ENCODE measurements at places on chromosomes 4 and X.
A peak's percentile ranks its signal among the peaks of the same experiment; 100 is the strongest.

DNA sequence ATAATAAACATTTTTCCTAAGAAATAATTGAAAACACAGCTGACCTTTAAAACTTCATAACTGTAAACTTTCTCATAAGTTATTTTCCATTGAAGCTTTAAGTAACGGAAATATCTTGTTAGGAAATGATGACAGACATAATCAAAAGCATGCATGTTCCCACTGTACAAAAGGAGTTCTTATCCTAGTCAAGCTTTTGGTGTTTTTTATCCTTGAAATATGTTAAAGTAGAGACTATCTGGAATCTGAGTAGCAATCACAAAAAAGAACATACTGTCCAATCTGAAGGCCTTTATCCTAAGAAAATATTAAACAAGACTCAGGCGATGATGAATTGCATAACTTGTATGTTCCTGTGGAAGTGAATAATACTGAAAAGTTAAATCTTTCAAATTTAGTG lies 14.4 kb downstream of the GEMIN8 start:
- H3K27ac ChIP-seq: no peak overlapping the region
- no peak overlapping the region for H3K4me3 ChIP-seq
- no peaks in the 10 kb centered on the region for H3K27me3 ChIP-seq
- no peak for DNase-seq

- no peak overlapping the region for H3K27ac ChIP-seq
- H3K4me3 ChIP-seq: no peak overlapping the region
- H3K36me3 ChIP-seq: no peaks in the 10 kb centered on the region
- DNase-seq: no peak
- H3K27me3 ChIP-seq: no peaks in the 10 kb centered on the region
Observed at GRCh38 chrX:35699642-35700041, 98.5 kb upstream of the MAGEB16 start.

DNA sequence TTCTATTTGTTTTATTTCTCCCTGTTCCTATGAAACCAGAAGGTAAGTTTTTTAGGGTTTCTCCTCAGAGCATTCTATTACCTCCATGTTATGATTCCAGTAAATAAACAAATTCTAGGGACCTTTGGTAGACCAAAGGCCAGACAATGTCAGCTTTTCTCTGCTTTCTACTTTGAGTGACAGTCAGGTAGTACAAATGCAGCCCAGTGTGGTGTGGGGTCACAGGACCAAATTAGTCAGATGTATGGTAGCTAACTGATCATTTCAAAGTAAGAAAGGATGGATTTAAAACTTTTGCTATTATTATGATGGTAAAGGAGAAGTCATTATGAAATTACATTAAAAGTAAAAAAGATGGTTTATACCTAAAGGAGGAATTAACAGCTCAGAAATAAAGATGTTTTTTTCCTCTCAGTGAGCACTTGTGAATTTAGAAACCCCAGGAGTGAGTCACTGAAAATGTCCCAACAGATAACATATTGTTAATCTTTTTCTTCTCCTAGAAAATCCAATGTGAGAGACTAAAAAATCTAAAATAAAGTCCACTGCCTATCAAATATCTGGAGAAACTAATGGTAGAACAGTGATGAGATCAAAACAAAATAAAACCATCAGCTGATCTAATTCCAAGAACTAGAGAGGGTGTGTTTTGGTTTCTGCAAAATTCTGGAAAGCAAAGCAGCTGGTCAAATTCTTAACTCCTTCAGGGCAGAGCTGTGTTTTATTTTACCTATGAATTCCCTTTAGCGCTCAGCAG lies 16.6 kb upstream of the KLHL2 start:
- H3K4me1 ChIP-seq: no peaks in the 10 kb centered on the region
- no peaks in the 10 kb centered on the region for H3K36me3 ChIP-seq
- DNase-seq: no peak
- H3K27me3 ChIP-seq: no peaks in the 10 kb centered on the region

DNA sequence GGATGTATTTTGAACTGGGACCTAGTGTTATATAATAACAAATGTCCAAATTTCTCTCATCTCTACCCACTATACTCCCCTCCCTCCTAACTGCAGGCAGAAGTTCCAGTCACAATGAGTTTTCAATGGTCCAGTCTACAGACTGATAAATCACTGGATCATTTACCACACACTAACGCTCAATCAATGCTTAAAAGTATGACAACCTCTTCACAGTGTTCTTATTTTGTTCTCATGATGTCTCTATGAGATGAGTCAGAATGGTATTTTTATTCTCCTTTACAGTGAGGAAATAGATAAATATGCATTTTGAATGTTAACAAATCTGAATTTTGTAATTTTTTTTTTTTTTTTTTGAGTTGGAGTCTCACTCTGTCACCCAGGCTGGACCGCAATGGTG lies 83.7 kb upstream of the ETNPPL start:
- no peak for DNase-seq
- peaks cover 2% of the 10 kb centered on the region for H3K4me1 ChIP-seq
- H3K27ac ChIP-seq: no peak overlapping the region

DNA sequence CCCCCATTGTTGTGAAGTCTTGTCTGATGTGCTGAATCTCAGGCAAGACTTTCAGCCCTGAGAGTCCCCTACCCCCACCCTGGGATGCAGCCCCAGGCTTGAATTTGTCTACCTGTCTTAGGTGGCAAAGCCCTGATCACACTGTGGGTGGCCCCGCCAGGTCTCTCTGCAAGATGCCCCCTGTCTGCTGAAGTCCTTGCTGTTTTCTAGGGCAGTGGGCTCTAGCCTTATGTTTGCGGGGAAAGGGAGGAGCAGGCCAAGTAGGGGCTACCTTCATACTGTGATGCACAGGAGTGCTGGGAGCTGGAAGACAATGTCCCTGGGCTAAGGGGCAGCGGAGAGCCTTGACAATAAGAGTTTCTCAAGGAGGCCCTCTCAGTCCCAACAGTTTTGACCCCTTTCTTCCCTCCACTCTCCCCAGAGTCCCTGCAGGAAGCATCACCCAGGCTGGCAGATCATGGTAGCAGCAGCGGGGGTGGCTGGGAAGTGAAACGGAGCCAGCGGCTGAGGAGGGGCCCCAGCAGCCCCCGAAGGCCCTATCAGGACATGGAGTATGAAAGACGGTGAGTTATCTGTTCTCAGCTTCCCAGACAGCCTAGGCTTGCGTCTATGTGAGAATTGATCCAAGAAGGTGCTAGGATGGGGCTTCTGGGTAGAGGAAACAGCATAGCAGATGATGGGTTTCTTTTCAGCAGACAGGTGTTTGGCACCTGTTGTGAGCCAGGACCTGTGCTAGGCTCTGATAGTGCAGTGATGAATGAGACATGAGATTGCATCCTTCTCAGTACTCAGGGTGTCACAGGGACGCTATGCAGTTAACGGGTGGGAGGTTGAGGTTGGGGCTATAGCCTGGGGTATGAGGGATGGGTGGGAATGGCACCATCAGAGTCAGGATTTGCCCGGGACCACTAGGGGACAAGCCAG lies 2.2 kb downstream of the RBM10 start:
- H3K4me1 ChIP-seq: peaks cover 5% of the 10 kb centered on the region
- no peak for DNase-seq
- H3K36me3 ChIP-seq: peaks cover 6% of the 10 kb centered on the region

GRCh38 chr4:145058256-145058655 lies 39.7 kb downstream of the ANAPC10 start:
- no peak overlapping the region for H3K4me3 ChIP-seq
- H3K27ac ChIP-seq: no peak overlapping the region
- no peak for DNase-seq

DNA sequence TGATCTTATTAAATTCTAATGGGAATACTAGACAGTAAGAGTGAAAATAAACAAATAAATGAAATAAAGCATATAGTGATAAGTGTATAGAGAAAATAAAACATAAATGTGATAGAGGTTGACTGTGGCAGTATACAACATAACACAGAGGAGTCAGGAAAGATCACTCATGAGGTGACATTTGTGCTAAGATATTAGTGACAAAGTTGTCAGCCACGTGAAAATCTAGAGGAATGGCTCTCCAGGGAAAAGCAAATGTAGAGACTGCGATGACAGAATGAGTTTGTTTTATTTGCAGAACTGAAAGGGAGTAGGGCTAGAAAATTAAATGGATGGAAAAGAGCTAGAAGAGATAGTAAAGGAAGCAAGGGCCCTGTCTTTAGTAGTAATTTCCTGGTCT lies 72.8 kb upstream of the GABRA2 start:
- no peak overlapping the region for H3K4me3 ChIP-seq
- H3K36me3 ChIP-seq: no peaks in the 10 kb centered on the region
- no peaks in the 10 kb centered on the region for H3K27me3 ChIP-seq
- DNase-seq: no peak
- H3K4me1 ChIP-seq: no peaks in the 10 kb centered on the region

DNA sequence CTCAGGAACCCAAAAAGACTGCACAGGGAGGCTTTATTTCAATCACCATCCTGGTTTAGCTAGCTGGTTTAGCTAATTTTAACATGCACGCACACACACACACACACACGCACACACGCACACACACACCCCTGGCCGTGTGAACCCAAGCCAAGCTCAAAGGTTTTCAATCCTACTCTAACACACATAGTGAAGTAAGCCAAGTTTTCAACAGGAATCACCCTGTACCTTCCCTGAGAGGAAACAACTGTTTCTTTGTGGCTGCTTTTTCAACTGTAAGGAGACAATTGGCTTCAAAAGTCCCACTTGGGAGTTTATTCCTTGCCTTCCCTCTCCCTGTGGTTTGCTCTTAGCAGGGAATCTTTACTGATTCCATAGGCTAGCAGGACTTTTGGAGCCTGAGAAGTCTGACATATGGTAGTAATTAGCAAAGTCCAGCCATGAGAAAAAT lies 98.9 kb upstream of the BMP3 start:
- DNase-seq: no peak
- H3K27me3 ChIP-seq: no peaks in the 10 kb centered on the region
- H3K4me1 ChIP-seq: no peaks in the 10 kb centered on the region
- H3K27ac ChIP-seq: no peak overlapping the region

GRCh38 chr4:2839060-2839459 lies 4.6 kb upstream of the ADD1 start:
- DNase-seq: no peak
- no peak overlapping the region for H3K27ac ChIP-seq
- peaks cover 7% of the 10 kb centered on the region for H3K4me1 ChIP-seq
- H3K36me3 ChIP-seq: peaks cover 6% of the 10 kb centered on the region
- no peaks in the 10 kb centered on the region for H3K27me3 ChIP-seq

GRCh38 chr4:183828125-183828524 lies 77.0 kb upstream of the STOX2 start:
- H3K4me1 ChIP-seq: peaks cover 1% of the 10 kb centered on the region
- no peak for DNase-seq
- H3K36me3 ChIP-seq: no peaks in the 10 kb centered on the region
- no peaks in the 10 kb centered on the region for H3K27me3 ChIP-seq

- no peak overlapping the region for H3K4me3 ChIP-seq
- H3K4me1 ChIP-seq: no peaks in the 10 kb centered on the region
- H3K27me3 ChIP-seq: no peaks in the 10 kb centered on the region
- H3K27ac ChIP-seq: no peak overlapping the region
Observed at GRCh38 chrX:6120329-6120728, 108.3 kb downstream of the NLGN4X start.

GRCh38 chrX:84186603-84187532 lies 1.1 kb downstream of the RPS6KA6 start:
- no peak for DNase-seq
- H3K4me3 ChIP-seq: peak overlapping the region; percentile 88
- H3K36me3 ChIP-seq: no peaks in the 10 kb centered on the region
- no peaks in the 10 kb centered on the region for H3K27me3 ChIP-seq
- H3K27ac ChIP-seq: no peak overlapping the region

DNA sequence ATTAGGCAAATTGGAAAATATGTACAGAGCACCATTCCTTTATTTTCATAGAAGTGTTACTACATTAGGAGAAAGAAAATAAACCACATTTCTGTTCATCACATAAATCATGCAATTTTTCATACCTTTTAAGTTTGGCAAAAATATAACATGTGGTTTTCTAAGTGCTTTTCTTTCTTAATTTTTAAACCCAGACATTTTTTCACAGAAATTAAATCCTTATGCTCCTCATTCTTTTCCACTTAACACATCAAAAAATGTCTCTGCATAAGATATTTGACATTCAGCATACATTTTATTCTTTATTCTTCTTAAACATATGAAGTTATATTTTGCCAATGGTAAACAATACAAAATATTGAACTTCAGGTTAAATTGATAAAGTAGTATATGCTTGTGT lies 826.6 kb upstream of the SLIT2 start:
- H3K4me1 ChIP-seq: no peaks in the 10 kb centered on the region
- DNase-seq: no peak
- no peak overlapping the region for H3K4me3 ChIP-seq
- no peaks in the 10 kb centered on the region for H3K36me3 ChIP-seq
- H3K27me3 ChIP-seq: peaks cover 10% of the 10 kb centered on the region
- H3K27ac ChIP-seq: no peak overlapping the region

GRCh38 chr4:39825090-39825489 lies 127.2 kb downstream of the UBE2K start:
- no peaks in the 10 kb centered on the region for H3K4me1 ChIP-seq
- no peak overlapping the region for H3K4me3 ChIP-seq
- H3K36me3 ChIP-seq: no peaks in the 10 kb centered on the region
- H3K27ac ChIP-seq: no peak overlapping the region

DNA sequence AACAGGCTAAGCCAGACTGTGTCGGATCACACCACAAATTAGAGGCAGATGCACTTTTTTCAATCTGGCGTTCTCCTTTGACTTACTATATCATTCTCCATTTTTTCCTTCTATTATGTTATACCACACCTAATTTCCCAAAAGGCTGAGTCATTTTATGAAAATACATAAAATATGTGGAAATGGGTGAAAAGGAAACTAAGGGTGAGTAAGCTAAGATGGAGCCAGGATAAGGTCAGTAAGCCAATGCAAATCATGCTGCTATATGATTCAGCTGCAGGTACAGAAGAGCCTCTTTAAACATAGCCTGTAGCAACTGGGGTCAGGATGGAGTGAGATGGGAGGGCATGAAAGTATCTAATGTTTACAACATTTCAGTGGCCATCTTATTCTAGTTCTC lies 94.0 kb upstream of the TEX13A start:
- no peaks in the 10 kb centered on the region for H3K36me3 ChIP-seq
- H3K4me3 ChIP-seq: no peak overlapping the region
- H3K27me3 ChIP-seq: no peaks in the 10 kb centered on the region
- H3K4me1 ChIP-seq: no peaks in the 10 kb centered on the region
- H3K27ac ChIP-seq: no peak overlapping the region
- no peak for DNase-seq

GRCh38 chr4:150960079-150960478 lies 55.0 kb downstream of the LRBA start:
- H3K36me3 ChIP-seq: peaks cover 4% of the 10 kb centered on the region
- no peak overlapping the region for H3K4me3 ChIP-seq
- no peaks in the 10 kb centered on the region for H3K27me3 ChIP-seq
- H3K27ac ChIP-seq: no peak overlapping the region

- no peak overlapping the region for H3K27ac ChIP-seq
- no peaks in the 10 kb centered on the region for H3K36me3 ChIP-seq
- H3K27me3 ChIP-seq: no peaks in the 10 kb centered on the region
- H3K4me3 ChIP-seq: no peak overlapping the region
Observed at GRCh38 chr4:25308761-25309160, 3.8 kb upstream of the ZCCHC4 start.
